ENCODE measurements at places on chromosomes 1 and 21.
A peak's percentile ranks its signal among the peaks of the same experiment; 100 is the strongest.

GRCh38 chr1:53954128-53954527 lies 8.0 kb downstream of the LRRC42 start:
- no peak for DNase-seq

DNA sequence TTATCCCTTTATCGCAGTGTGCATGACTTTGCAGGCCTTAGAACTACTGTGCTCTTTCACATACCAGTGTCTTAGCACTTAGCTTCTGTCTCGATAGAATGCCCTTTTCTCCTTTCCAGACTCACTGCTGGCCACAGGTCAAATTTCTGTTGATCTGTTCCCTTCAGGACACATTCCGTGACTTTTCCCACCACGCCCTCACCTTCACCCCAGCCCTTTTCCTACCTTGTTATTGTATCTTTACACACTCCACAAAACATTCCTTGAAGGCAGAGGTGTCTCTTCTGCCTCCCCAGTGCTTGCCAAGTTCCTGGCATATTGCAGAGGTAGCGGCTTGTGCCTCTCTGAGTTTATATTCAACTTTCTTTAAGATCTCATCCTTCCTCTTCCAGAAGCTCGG lies 3.7 kb upstream of the IGSF9 start:
- DNase-seq, result no peak

DNA sequence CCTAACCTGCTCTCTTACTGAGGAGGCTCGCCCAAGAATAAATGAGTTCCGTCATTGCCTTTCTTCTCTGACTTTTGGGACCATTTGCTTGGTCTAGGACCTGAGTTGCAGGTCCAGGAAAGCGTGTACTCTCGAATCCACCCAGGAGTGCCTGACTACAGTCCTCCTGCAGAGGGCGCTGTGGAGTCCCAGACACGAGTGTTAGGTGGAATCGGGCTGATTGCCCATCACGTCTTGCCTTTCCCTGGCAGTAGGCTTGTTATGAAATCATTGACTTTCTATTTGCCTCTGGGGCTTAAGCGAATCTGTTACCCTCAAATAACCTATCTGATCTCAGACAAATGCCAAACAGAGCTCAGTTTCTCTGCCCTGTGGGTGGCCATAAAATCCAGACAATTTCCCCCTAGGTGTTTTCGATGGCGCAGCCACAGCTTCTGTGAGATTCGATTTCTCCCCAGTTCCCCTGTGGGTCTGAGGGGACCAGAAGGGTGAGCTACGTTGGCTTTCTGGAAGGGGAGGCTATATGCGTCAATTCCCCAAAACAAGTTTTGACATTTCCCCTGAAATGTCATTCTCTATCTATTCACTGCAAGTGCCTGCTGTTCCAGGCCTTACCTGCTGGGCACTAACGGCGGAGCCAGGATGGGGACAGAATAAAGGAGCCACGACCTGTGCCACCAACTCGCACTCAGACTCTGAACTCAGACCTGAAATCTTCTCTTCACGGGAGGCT lies at the start of gene IL20:
IL20 (plus strand) TSS at position 685 of the 733 bp plus-strand sequence. CDS start 230 bp downstream, outside the sequence.
- peak; percentile 77 for DNase-seq

GRCh38 chr1:23575226-23575810 lies 16.0 kb upstream of the ID3 start:
- DNase-seq, result no peak

DNA sequence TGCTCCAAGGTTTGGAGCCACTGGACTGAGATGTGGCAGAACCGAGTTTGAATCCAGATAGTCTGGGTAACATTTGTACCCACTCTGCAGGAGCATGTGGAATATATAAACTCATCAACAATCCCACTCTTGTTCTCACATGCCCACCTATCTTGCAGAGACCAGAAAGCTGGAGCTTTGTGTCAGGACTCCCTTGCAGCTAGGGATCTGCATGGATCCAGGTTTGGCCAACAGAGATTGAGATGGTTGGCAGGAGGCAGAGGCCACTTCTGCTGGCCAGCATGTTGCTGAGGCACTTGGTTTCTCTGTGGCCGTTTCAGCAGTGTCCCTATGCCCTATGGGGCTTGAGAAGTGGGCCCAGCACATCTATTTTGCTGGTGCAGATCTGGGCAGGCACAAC lies 208.3 kb downstream of the KAZN start:
- DNase-seq, result no peak

DNA sequence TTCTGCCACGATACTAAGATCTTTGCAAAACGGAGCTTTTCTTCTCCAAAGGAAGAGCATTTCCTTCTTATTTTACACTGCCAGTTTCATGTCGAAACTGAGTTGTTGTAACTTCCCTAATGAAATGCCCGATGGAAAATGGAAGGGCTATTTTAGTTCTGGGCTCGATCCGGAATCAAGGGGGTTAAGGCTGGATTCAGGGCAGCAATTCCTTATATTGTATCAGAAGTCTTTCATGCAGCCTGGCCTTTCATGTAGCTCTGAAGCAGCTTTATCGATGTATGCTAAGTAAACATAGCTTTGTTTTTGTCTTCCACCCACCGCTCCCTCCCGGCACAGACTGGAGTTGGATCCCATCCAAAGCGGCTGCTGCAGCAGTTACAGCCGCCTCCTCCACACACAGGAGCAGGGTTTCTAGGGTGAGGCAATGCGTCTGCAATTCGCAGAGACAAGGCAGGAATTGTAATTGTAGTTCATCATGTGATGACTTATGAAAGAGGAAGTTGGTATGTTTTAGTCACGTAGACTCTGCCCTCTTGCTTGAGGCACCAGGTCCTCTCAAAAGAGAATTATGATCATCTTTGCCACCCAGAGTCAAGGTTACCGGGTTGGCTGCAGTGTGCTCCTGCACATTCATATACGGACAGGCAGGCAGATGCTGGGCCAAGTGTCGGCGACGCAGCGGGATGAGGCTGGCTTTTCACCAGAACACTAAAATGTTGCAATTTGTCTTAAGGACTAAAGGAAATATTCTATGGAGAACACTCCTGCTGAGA lies 2.6 kb upstream of the IRF2BP2 start:
- DNase-seq, result peak; percentile 95

DNA sequence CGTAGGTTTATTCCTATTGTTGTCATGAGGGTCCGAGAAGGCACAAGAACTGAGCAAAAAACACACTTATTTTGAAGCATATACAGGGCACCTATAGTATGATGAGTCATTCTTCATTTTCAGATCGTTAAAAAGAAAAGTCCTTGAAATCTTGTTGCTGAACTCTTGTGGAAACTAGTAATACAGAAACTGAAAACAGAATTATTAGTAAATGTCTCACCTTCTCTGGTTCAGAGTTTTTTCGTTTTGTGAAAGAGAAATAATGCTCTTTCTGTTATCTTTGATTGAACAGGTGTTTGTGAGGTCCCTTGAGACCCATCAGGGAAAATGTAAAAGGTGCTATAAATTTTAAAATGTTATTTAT lies 102.0 kb upstream of the COA6 start:
- no peak for DNase-seq

GRCh38 chr1:53139951-53140361 lies 2.5 kb downstream of the SLC1A7 start:
- no peak for DNase-seq

DNA sequence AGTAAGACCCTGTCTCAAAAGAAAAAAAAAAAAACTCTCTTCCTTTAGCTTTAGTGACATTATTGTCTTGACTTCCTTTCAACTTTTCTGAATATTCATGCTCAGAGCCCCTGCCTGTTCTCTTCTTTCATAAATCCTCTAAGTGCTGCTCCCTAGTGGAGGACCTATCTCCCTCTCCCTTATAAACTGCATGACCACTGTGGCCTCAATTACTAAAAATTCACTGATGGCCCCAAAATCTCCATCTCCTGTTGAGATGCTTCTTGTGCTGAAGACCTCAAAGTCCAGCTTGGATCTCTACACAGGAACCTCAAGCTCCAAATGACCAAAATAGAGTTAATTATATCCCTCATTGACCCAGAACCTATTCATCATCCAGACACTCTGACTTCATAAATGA lies 7.8 kb downstream of the ITLN1 start:
- DNase-seq, result peak; percentile 42

DNA sequence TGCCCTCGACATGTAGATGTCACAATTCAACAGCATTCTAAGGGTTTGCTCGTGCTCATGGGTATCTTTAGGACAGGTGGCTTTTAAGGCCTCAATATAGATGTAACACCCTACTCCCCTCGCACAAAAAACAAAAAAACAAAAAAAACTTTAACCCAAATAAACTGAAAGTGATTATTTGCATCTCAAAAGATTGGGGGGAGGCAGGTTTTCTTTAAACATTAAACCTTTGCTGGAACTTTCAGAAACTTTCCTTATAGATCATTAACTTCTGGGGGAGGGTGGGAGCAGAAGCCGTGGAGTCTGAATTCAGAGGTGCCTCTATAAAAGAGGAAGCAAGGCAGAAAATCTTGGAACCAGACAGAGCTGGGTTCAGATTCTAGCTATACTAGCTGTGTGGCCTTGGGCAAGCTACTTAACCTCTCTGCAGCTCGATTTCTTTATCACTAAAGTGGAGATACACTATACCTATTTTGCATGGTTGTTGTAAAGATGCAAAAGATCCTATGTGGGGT lies 3.2 kb upstream of the KIAA1614 start:
- DNase-seq, result no peak

- no peak for DNase-seq
Measured at GRCh38 chr1:118927427-118928187, 60.5 kb downstream of the TBX15 start.

- DNase-seq, result no peak
Measured at GRCh38 chr1:202966006-202966898, 805 bp downstream of the CYB5R1 start.

DNA sequence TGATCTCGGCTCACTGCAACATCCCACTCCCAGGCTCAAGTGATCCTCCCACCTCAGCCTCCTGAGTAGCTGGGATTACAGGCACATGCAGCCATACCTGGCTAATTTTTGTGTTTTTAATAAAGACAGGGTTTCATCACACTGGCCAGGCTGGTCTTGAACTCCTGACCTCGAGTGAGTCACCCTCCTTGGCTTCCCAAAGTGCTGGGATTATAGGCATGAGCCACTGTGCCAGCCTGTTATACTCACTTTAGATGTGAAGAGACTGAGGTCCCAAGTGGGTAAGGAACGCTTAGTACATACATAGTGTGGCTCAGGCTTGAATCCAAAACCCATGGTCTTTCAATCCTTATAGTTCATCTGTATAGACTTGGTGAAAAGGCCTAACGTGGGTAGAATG lies 63.7 kb upstream of the EPS8L3 start:
- DNase-seq, result no peak

- no peak for DNase-seq
Measured at GRCh38 chr21:44449473-44450363, 5.6 kb upstream of the LRRC3 start.

GRCh38 chr1:76668046-76668445 lies 199.2 kb upstream of the ST6GALNAC5 start:
- no peak for DNase-seq

- no peak for DNase-seq
Measured at GRCh38 chr1:29986986-29987385, 736.4 kb downstream of the MATN1 start.

All from hematopoietic multipotent progenitor cell treated with erythropoietin and hydrocortisone succinate and interleukin-3 and kit ligand, for 17 days (in vitro differentiated cells).